Foreskin fibroblast (primary cell): ENCODE measurements at places on chromosomes 1 and 21.

GRCh38 chr1:91617285-91617765, 116.7 kb downstream of the CDC7 start:
- no peak for DNase-seq

- no peak for DNase-seq
Observed at GRCh38 chr1:205369701-205370123, 13.0 kb upstream of the KLHDC8A start.

- no peak for DNase-seq
Observed at GRCh38 chr1:223765036-223765718, 52.8 kb downstream of the CAPN2 start.

DNA sequence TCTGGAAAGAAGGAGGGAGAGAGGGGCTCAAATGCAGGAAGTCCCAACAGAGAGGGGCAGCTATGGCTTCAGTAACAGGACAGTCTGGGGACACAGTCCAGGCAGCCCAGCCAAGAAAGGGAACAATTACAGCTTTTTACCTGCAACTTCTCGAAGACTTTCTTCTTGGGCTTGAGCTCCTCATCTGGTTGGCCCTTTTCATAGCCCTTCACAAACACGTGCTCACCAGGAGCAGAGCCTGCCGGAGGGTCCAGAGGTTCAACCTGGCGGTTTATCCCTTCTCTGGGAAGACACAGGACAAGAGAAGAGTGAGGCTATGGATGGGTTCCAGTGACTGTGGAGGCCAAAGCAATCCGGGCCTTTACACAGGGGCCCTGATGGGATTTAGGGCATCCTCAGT, 37.9 kb downstream of the YARS1 start:
- DNase-seq: no peak

- DNase-seq: no peak
Observed at GRCh38 chr21:31668651-31669491, 9.4 kb downstream of the SOD1 start.

DNA sequence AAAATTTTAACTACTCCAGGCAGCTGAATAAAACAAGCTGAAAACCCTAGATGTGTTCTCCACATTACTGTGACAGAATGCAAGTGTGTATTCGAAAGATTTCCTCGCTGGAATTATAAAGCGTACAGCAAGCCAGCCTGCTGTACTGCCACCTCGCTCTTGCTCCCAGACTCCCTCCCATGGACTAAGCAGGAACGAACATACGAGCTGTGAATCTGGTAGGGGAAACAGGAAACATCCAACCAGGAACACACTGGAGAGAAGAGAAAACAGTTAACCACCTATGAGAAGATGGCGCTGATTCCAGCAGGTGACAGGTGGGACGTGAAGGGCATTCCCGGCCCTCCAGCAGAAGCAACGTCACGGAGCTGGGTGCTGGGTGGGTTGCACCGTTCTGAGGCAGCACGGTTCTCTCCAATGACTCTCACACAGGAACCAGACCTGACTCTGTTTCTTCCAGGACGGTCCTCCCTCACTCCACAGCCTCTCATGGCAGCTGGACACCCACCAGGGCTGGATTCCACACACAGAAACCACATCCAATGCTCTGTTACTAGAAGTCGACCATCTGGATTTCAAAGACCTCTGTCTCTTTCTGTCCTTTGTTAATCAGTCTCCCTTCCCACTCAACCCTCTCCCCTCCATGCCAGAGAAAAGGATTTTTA, 219.2 kb downstream of the RERE start:
- DNase-seq: peak; percentile 67

GRCh38 chr1:237098541-237098940, 56.6 kb downstream of the RYR2 start:
- DNase-seq: no peak

GRCh38 chr1:18279351-18280074, 171.9 kb downstream of the IGSF21 start:
- no peak for DNase-seq

- DNase-seq: no peak
Observed at GRCh38 chr1:87887100-87887499, 558.4 kb downstream of the LMO4 start.

DNA sequence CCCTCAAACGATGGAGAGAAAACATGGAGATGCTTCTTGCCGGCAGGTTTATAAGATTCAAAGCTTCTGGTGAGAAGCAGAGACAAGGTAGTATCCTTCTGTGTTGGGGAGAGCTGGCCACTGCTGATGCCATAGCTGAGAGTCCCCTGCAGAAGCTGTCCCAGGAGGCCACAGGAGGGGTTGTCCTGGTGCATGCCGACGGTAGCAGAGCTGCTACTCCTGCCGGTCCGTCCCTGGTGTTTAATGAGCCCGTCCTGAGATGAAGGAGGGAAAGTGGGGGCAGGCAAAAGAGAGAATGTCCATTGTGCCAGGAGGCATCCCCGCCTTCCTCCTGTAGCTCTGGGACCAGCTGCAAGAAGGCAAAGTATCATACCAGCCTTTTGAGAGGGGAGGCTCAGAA, 10.4 kb upstream of the C2CD2 start:
- no peak for DNase-seq

DNA sequence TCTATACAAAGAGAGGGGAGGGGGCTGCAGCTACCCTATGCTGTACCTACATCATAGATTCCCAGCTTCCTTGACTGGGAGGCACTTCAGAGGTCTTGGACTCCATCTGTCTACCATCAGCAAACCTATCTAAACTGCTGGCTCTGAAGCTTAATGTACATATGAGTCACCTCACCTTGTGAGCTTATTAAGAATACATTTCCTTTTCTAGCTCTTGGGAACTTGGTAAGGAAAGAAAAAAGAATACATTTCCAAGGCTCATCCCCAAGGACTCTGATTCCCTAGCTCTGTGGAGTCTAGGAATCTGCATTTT, 50.0 kb upstream of the PRELP start:
- DNase-seq: peak; percentile 38

DNA sequence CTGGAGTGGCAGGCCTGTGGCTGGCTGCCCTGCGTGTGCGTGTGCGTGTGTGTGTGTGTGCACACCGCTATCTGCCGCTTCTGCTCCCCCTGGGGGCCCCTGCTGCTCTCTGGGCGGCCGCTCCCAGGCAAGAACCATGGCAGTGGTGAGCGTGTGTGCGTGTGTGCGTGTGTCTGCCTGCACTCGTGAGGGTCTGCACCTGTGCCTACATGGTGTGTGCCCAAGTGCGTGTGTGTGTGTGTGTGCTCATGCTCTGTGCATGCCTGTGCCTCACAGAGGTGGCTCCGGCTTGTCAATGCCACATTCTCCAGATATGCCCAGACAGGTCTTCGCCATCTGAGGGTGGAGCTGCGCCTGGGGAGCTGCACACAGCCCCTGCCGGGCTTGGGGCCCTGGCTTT, 18.7 kb upstream of the PEX10 start:
- no peak for DNase-seq

GRCh38 chr1:96513136-96513535, 208.4 kb upstream of the PTBP2 start:
- peak; percentile 31 for DNase-seq

GRCh38 chr21:17529648-17530047, 16.8 kb downstream of the CXADR start:
- DNase-seq: no peak

DNA sequence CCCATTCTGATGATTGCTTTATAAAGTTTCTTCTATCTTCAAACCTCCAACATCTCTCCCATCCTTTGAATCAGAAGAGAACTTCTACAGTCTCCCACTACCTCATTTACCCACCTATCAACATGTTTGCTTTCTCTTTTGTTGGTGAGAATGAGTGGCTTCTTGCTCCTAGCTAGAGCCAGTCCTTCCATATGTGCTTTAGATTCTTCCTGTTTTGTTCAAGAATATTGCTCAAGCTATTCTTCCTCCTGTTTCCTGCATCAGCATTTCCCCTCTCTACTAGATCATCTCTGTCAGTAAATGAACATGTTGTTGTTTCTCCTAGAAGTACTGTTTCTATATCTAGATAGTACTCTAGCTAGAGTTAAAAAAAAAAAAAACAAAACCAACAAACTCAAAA, 6.3 kb downstream of the ATF6 start:
- no peak for DNase-seq

- DNase-seq: no peak
Observed at GRCh38 chr1:45877264-45877663, 73.9 kb downstream of the MAST2 start.

DNA sequence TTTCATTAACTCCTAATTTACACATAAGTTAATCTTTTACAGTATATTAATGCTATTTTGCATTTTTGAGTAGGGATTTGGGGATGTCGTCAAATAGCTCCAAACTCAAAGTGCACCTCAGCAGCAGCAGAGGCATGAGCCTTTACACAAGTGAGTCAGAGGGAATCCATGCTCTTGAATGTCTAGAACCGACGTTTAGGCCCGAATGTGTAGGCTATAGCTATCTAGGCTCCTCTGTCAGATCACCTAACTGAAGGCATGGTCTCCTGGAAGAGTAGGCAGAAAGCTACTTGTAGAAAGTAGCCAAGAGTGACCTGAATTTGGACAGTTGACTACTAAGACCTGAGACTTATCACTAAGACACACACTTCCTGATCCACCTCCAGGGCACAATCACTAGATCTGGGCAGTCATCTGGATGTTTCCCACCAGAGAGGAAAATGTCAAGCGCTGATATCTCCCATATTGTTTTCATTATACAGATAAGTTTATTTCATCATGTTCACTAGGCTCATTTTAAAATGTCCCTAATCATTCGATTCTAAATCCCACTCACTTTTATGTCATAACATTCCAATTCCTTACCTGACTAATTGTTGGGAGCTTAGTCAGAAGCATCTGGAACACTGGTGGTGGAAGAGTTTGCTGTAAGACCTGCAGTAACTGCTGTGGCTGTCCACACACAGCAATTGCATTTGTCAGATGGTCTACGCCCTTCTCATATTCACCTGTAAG, 15.3 kb downstream of the TOMM20 start:
- no peak for DNase-seq

- DNase-seq: no peak
Observed at GRCh38 chr1:81151206-81151605, 649.5 kb upstream of the ADGRL2 start.

DNA sequence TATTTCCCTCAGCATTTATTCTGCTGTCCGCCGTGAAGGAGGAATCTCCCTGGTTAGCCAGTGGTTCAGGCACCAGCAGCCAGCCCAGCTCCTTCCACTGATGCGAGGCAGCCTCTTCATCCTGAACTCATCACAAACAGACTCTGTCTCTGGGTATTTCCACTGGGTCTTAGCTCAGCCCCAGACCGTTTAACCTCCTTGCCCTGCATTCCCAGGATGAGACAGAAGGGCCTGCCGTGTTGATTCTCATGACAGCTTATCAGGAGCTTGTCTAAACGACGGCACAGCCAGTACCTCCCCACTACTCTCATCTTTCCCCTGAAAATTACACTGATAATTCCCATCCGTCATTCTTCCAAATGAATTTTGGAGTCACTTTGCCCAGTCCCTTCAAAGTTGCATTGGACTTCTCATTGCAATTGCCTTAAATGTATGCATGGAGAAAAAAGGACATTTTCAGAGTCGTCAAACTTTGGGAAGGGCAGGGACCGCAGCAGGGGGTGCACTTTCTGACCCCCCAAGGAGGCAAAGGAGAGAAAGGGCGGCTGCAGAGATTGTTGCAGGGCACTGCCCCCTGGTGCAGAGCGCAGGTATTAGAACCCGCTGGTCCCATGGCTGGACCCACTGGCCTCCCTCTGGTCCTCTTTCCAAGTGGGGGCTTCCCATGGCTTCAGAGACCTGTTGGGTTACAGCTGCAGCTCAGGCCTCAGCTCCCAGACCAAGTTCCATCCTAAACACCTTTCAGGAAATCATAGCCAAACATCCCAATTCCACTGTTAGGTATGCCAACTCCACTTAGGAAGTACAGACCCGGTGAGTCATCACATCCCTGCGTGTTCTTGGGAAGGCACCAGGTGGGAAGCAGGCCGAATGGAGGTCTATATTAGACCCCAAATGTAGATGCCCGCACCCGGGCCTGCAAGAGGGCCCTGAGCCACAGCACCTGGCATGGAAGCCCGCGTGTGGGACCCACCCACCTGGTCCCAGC, 3.7 kb upstream of the MEGF6 start:
- peak; percentile 40 for DNase-seq
